M059J (cell line): ENCODE measurements at places on chromosomes 16 and 17. TPM values are rescaled to one million over a fixed set of nuclear protein-coding genes. Genes with fewer than 3 reads are reported as not detected.

The IRF8 gene
- 0.42 and 0.54 TPM in 2 replicates for total RNA-seq

The KRTAP4-6 gene
- total RNA-seq: not detected in 2 replicates

The TMC8 gene
- not detected in 2 replicates for total RNA-seq

DNA sequence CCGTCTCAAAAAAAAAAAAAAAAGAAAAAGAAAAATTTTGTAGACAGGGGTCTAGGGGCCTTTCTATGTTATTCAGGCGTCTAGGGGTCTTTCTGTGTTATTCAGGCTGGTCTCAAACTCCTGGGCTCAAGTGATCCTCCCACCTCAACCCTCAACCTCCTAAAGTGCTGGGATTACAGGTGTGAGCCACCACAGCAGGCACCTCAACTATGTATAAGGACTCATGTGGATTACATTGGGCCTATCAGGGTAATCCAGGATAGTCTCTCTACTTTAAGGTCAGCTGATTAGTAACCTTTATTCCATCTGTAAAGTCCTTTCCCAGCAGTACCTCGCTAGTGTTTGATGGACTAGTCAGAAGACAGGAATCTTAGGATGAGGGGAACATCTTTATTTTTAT lies 22.4 kb downstream of the TADA2A start:
- no peak for DNase-seq

DNA sequence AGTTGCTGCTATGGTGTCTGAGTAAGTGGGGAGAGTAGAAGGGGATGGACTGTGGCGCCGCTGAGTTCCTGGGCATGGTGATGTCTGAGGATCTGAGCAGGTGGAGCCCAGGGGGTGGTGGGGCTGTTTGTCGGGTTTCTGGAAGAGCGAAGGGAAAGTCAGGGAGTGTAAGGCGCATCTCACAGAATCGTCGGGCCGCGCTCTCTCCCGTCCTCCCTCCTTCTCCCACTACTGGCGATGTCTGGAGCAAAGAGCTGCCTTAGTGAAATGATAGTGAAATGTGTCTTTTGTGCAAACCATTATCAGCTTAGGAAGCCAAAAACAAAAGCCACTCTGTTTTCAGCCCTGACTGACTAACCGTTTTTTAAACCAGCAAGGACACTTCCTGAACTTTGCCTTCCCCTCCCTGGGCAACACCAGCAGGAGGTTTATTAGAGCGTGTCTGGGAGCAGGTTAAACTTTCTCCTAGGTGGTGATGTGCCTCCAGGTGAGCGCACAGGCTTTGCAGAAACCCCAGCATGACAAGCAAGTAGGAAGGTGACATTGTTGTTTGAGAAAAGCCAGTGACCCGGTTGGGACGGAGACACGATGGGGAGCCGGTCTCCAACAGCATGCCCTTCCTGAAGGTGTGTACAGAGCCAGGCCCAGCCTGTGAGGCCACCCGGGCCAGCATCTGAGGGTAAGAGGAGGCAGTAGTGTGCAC lies 49.1 kb downstream of the RAB11FIP3 start:
- DNase-seq: no peak

DNA sequence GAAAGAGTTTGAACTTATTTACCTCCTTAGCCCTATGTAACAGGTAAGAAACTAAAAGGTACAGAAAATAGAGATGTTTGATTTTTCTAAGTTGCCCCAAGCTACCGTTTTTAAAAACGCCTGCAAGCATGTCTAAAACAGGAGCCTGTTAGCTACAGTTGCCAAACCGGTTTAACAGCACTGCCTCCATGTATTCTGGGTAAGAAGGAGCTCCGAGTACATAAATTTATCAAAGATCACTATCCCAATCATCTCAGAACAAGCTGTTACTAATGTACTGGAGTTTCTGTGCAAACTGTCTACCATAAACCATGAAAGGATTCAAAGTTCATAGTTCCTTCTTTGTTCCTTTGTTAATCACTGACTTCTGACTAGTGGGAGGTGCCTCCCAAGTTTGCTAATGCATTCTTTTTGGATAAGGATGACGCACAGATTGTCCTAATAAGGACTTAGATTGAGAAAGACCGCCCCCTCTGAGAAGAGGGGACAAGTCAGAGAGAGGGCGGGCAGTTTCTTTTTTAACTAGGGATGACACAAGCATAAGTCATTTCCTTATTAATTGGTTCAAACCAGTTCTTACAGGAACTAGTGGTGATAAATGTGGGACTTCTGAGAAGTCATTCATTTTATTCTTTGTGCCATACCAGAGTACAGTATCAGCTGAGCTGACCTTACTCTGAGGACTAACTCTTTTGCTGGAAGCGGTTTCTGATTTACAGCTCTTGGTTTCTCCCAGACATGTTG lies 55.3 kb downstream of the TUBD1 start:
- peak; percentile 100 for DNase-seq

The PRDM7 gene
- not detected in 2 replicates for total RNA-seq

- DNase-seq: no peak
Observed at GRCh38 chr17:39195568-39196160, 1.8 kb downstream of the CACNB1 start.

DNA sequence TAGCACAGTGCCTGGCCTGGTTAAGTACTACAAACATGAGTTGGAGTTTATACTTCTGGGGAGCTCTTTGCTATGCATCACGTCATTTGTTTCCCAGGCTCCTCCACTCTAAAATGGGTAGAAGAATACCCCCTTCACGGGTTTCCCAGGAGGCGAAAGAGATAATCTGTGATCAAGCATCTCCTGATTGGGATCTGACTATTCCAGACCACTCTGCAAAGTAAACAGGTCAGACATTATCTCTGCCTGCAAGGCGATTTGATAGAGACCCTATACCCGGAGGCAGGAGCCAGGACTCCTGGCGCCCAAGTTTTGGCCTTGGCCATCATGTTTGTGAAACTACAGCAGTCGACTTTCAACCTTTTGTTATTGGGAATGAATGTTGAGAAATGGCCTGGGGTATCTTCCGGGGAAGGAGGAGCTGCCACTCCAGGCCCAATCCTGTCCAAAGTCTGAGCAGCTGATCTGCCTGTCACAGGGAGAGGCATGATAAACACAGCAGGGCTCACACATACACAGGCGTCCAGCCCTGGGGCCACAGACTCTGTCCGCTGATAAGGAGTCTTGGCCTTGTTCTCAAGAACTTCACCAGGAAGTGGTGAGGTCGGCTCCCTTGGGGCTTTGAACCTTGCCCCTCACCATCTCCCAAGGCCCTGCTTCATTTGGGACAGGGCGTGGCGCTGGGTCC lies 199.9 kb downstream of the MAF start:
- no peak for DNase-seq

The CDK12 gene
- total RNA-seq: 21.5 and 30.7 TPM in 2 replicates

The MT3 gene
- total RNA-seq: not detected in 2 replicates
